ENCODE measurements at places on chromosomes 4 and X.

- DNase-seq = no peak
Observed at GRCh38 chr4:143512978-143513313, 556 bp upstream of the SMARCA5 start.

DNA sequence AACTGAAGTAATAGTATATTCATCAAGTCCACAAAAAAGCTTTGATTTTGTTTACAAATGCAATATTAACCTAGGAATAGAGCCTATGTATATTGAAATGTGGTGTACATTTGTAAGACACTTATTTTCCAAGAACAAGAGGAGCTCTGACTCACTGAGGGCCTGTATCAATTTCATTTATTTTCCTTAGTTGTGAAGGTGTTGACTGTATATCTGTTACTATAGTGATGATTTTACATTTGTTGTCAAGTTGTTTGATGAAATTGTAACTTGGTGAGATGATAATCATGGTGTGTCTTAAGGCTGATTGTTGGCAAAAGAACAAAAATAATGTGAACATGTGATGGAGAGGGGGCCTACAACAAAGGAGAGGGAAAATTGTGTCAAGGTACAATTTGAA lies 274.9 kb upstream of the TEX13A start:
- no peak for DNase-seq

- DNase-seq = no peak
Observed at GRCh38 chr4:153579410-153579809, 104.7 kb upstream of the TLR2 start.

GRCh38 chr4:187478292-187479140 lies 517.1 kb upstream of the ZFP42 start:
- no peak for DNase-seq

GRCh38 chr4:71063711-71064110 lies 70.3 kb downstream of the DCK start:
- no peak for DNase-seq

DNA sequence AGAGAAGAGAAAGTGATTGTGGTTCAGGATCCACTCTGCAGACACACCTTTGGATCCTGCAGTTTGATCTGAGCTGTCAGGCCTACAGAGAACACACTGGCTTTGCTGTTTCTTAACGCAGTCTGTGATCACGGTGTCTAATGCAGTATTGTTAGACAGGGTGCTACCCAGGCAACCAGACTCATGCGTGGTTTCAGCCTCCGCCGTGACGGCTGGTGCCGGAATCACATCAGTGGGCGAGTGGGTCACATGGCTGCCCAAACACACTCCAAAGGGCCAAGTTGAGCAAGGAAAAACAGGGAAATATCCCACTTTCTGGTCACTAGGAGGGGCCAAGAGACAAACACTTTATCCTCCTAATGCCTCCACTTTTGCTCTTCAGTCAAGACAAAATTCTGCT lies 27.5 kb downstream of the CCDC149 start:
- DNase-seq = no peak

- no peak for DNase-seq
Observed at GRCh38 chrX:42273387-42273786, 350.0 kb upstream of the CASK start.

DNA sequence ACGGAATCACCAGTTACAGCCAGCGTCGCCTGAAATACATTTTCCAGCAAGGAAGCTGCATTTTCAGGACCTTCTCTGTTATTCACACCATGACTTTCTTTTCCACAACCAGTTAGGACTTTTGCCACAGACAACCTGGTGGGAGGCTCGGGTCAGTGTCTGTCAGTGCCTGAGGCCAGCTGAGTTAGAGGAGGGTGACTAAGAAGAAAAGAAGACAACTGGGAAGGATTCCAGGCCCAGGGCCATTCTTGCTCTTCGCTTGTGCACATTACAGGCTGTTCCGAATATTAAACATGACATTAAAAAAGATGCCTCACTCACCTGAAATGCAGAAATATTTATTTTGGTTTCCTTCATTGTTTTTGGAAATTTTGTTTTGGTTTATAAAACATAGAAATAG lies 21.4 kb upstream of the CENPU start:
- no peak for DNase-seq

GRCh38 chr4:75895744-75896314 lies 6.4 kb downstream of the PPEF2 start:
- peak; percentile 5 for DNase-seq
